Activated CD8-positive, alpha-beta T cell treated with anti-CD3 and anti-CD28 coated beads for 36 hours (primary cell): ENCODE measurements at places on chromosomes 1 and 21. TPM values are rescaled to one million over a fixed set of nuclear protein-coding genes. Genes with fewer than 3 reads are reported as not detected.

- DNase-seq: no peak
These were observed 154.8 kb downstream of the BACH1 start for GRCh38 chr21:29453511-29453910.

- no peak for DNase-seq
These were observed 88.4 kb downstream of the PRKAB2 start for GRCh38 chr1:147083919-147084272.

DNA sequence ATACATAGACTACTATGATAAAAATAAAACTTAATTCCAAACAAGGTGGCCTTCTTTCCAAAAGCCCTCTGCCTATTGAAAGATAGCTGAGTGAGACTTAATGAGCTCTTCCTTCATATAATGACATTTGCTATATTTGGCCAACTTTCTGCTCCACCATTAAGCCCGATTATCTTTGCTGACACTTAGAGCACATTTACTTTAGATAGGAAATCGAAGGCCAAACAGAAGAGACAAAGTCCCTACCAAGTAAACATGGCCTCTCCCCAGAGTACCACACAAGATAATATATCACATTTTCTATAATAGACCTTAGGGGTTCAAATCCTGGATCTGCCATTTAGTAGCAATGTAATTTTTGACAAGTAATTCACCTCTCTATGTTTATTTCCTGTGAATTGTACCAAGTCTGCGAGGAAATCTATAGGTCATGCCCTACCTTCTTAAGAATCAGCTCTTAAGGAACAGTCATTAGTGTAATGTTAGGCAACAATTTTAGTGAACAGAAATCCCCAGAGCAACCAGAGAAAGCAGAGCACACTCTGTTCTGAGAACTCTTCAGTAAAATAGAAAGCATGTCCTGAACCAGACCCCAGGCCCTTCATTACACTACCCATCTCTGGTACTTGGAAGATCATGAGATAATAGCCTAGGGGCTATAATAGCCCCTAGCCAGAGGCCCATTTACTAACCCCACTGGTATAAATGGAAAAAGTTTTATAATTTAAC, 17.3 kb upstream of the COA6 start:
- DNase-seq: no peak

GRCh38 chr1:88104236-88104635, 579.8 kb upstream of the PKN2 start:
- DNase-seq: no peak

DNA sequence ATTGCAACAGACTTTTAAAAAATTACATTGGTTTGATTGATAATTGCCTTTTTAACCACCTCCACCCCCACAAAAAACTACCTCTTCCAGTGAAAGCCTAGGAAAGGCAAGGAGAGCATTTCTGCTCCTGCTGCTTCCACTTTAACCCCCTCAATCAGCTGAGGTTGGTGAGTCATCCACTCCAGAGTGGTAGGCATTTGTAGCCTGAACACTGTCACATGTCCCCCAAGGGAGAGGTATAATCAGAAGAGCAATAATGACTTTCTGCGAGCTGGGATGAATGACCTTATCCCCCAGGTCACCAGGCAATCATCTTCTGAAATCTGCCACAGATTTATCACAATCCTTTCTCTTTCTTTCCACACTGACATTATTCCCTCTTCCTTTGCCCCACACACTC, 126.6 kb upstream of the CAMK1G start:
- DNase-seq: no peak

DNA sequence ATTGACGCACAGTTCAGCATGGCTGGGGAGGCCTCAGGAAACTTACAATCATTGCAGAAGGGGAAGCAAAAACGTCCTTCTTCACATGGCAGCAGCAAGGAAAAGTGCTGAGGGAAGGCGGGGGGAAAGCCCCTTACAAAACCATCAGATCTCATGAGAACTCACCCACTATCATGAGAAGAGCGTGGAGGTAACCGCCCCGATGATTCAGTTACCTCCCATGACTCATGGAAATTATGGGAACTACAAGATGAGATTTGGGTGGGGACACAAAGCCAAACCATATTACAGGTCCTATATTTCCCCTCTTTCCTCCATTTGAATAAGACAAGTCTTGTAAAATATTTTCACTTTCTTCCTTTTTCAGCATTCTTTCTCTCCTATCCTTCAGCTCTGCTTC, 7.7 kb upstream of the TTLL7 start:
- DNase-seq: peak; percentile 14

- DNase-seq: peak; percentile 85
These were observed 5.2 kb upstream of the SH2D2A start for GRCh38 chr1:156821801-156822200.

DNA sequence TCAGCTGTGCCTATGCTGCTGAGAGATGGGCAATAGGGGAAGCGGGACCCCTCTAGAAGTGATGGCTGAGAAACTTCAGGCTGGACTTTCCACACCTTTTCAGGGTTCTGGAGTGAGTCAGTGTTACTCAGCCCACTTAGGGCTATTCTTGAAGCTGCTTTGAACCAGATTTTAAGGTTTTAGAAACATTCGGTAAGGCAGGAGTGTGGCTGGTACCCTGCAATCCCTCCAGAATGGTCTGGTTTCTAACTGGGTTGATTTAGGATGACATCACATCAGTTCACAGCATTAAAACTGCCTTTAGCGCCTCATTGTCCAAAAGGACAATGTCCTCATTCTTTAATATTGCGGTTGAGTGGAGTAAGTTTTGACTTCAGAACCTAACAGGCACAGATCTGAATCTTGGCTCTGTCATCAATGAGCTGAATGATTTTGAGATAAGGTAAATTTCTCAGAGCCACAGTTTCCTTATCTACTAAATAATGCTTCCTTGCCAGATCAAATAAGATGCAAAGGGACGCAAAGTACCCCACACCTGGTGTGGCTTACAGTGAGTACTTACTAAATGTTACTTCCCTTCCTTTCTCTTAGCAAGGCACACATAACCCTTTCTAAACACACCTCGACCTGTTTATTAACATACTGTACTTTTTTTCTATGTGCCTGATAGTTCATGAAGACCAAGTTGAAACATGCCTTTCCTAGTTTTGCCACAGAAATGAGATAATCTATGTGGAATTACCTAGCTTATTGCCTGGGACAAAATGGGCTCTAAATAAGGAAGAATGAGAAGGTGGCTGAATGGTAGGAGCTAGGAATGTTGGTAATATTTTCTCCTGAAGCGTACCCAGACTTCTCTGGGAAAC, 209.8 kb downstream of the ROR1 start:
- DNase-seq: no peak

DNA sequence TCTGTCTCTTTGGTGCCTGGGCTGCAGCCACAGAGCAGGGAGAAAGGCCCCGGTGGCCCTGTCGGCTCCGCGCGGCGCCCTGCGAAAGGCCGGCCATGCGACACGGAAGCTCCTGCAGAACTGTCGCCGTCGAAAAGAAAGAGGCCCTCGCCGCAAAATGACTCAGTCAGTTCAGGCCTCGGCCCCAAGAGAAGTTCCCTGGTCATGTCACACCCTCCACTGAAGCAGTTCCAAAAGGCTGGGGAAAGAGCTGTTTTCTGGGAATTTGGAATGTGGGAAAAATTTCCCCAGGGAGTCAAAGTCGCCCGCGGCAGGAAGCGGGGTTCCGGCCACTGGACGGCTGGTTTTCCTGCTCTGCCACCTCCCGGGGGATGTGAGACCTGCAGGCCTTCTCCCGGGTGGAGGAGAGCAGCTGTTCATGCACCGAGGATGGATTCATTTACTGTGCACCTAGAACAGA, 115.8 kb upstream of the ZNF678 start:
- no peak for DNase-seq

GRCh38 chr1:118290571-118290970, 105.5 kb upstream of the SPAG17 start:
- no peak for DNase-seq

DNA sequence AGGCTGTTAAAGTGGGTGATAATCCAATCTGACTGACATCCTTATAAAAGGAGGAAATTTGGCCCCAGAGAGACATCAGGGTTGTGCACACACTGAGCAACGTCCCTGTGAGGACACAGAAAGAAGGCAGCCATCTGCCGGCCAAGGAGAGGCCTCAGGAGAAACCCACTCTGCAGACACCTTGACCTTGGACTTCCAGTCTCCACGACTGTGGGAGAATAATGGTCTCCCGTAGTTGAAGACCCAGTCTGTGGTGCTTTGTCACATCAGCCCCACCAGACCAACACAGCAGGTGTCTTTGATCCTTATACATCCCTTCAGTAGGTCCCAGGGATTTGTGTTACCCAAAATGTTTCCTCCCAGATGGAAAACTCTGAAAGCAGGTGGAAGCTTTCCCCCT, 4.2 kb upstream of the DNAJC28 start:
- DNase-seq: no peak

DNA sequence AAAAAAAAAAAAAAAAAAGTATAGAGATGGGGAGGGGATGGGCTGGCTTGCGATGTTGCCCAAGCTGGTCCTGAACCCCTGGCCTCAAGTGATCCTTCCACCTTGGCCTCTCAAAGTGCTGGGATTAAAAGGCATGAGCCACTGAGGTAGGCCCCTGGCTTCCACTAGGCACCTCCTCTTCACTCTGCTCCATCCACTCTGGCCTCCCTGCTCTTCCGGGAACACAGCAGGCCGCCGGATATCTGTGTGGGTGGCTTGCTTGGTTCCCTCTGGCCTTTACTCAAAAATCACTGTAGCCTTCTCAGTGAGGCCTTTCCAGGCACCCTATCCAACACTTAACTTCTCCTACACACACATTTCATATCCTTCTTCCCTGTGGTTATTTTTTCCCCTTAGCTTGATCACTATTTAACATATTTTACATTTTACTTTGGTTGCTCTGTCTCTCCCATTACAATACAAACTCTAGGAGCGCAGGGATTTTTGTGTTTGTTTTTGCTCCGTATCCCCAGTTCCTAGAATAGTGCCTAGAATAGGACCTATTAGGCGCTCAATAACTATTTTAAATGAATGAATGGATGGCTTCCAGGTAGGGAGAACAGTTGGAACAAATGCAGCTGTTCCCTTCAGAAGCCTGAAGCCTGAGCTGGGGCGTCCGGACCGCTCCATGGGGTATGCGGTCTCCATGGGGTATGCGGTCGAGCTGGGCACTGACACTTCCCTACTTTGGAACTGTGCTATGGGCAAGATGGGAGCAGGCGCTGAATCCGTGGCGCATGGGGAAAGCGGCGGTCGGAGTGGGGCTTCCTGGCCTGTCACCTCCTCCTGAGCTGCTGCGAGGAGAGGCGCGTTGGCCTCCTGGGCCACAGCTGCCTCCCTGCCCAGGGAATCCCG, 46.7 kb downstream of the H3-3A start:
- DNase-seq: no peak

- DNase-seq: peak; percentile 26
These were observed 7.2 kb upstream of the TACSTD2 start for GRCh38 chr1:58584082-58584895.

- no peak for DNase-seq
These were observed 61.5 kb downstream of the SIPA1L2 start for GRCh38 chr1:232568331-232568852.

GRCh38 chr1:182385885-182386853, 5.4 kb downstream of the GLUL start:
- DNase-seq: no peak

- no peak for DNase-seq
These were observed 138.1 kb downstream of the ELAVL4 start for GRCh38 chr1:50246869-50247268.

GRCh38 chr1:116168277-116169032, 57.3 kb downstream of the MAB21L3 start:
- peak; percentile 89 for DNase-seq

DNA sequence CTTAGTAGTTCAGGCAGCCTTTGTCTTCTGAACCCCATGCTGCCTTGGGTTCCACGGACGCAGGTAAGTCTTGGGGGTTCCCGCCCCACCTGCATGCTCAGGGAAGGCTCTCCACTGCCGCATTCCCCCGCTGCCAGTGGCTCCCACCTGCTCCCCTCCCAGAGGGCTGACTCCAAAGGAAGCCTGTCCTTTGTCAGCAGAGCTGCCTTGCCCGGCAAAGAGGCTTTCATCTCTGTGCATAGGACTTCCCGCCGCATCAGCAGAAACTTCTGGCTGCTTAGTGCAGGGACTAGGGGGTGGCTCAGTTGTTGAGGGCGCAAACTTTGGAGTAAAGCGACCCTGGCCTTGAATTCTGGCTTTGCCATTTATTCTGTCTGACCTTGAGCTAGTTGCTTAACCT, 25.2 kb upstream of the ACTL8 start:
- no peak for DNase-seq

DNA sequence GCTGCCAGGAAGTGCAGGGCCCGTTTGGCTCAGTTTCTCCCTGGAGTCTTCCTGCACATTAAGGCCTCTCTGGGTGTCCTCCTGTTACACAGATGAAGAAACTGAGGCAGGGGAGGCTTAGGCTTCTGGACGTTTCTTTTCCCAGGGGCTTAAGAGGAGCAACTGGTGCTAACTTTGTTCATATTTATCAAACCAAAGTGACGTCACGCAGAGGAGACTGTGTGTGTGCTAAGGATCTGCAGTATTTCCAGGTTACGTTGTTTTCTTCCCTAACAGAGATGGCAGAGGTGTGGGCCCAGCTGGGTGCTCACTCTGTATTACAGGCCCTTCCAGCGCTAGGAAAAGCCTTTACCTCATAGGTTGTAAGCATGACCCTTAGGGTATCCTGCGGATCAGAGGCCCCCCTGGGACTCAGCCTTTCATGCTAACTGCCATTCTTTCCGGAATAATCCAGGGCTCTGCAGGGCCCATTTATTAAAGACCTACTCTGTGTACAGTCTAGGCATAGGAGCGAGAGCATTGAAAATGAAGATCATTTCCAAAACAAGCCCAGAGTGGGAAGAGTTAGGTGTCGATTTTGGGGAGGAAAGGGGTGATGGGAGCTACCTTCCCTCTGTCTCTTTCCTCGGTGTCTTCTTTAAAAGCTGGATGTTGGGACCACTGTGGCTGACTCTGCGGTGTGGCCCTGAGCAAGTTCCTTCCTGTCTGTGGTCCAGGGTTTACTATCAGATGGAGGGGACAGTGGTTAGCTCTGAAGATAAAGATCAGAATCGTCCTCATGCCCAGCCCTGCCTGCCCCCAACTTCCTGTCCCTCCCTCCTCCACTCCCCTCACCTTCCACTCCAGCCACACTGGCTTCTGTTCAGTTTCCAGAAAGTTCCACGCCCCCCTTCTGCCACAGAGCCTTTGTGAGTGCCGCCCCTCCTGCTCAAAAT, 4.6 kb downstream of the AGTRAP start:
- DNase-seq: peak; percentile 59

KLF17 gene
- not detected for total RNA-seq

PCP4 gene
- not detected for total RNA-seq

WDR64 gene
- not detected for total RNA-seq

RGS18 gene
- total RNA-seq: not detected

GLUL gene
- 50.6 TPM for total RNA-seq

MED8 gene
- 33.5 TPM for total RNA-seq

OBSCN gene
- 23.7 TPM for total RNA-seq

C1orf226 gene
- total RNA-seq: 0.07 TPM

L1TD1 gene
- not detected for total RNA-seq

MXRA8 gene
- 0.92 TPM for total RNA-seq

KIF14 gene
- total RNA-seq: 13.7 TPM

ANKRD45 gene
- not detected for total RNA-seq

GJA5 gene
- not detected for total RNA-seq
